ENCODE measurements at places on chromosomes 12 and 14. TPM values are rescaled to one million over a fixed set of nuclear protein-coding genes. Genes with fewer than 3 reads are reported as not detected.

GRCh38 chr14:105876158-105876557, 349.8 kb downstream of the TMEM121 start:
- H3K27me3 ChIP-seq: peaks cover 37% of the 10 kb centered on the region
- no peak for DNase-seq
- no peak overlapping the region for H3K27ac ChIP-seq

GRCh38 chr12:106108185-106108835, 30.4 kb downstream of the NUAK1 start:
- no peaks in the 10 kb centered on the region for H3K27me3 ChIP-seq
- H3K27ac ChIP-seq: no peak overlapping the region
- DNase-seq: no peak
- no peaks in the 10 kb centered on the region for H3K36me3 ChIP-seq
- peaks cover 66% of the 10 kb centered on the region for H3K4me1 ChIP-seq

DNA sequence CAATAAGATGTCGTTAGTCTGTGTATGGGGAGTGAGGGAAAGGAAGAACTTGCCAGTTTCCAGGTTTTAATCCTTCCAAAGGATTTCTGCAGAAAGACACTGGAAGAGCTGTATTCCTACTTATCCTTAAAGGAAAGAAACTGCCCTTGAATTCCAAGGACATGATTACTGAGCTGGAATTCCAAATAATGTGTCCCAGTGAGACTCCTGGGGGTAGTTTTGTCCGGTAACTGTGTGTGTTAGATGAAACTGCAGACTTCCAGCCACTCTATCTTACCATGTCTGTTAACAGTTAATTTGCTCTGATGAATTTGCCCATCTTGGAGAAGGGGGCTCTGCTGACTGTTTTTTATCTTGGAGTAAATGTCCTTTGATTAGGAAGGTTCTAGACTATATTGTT, 33.0 kb downstream of the CKB start:
- H3K4me1 ChIP-seq: no peaks in the 10 kb centered on the region
- no peak overlapping the region for H3K27ac ChIP-seq
- DNase-seq: no peak

- no peak overlapping the region for H3K27ac ChIP-seq
- H3K36me3 ChIP-seq: no peaks in the 10 kb centered on the region
- no peak overlapping the region for H3K4me3 ChIP-seq
- H3K4me1 ChIP-seq: no peaks in the 10 kb centered on the region
- H3K27me3 ChIP-seq: no peaks in the 10 kb centered on the region
- DNase-seq: no peak
These were observed 28.7 kb downstream of the NELL2 start for GRCh38 chr12:44847403-44847802.

DNA sequence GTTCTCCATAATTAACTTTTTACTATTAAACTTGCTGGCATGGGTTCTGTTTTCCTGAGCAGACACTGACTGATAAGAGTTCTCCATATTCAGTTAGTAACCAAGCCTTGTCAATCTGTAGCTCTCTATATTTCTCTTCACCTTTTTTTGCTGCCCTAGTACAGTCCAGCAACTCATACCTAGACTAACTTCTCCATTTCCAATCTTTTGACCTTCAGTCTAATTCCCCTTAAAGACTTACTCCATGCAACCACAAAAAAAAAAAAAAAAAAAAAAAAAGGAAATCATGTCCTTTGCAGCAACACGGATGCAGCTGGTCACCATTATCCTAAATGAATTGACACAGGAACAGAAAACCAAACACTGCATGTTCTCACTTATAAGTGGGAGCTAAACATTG, 125.7 kb upstream of the KRAS start:
- H3K4me3 ChIP-seq: no peak overlapping the region
- H3K36me3 ChIP-seq: no peaks in the 10 kb centered on the region
- DNase-seq: no peak
- H3K27me3 ChIP-seq: no peaks in the 10 kb centered on the region
- H3K4me1 ChIP-seq: no peaks in the 10 kb centered on the region
- no peak overlapping the region for H3K27ac ChIP-seq

- H3K4me3 ChIP-seq: no peak overlapping the region
- DNase-seq: no peak
- H3K4me1 ChIP-seq: no peaks in the 10 kb centered on the region
- H3K36me3 ChIP-seq: no peaks in the 10 kb centered on the region
- no peak overlapping the region for H3K27ac ChIP-seq
These were observed 59.4 kb upstream of the TUNAR start for GRCh38 chr14:95817271-95817670.

SIX1 gene
- total RNA-seq: 6.5 TPM

Measured in HepG2 (cell line).